HT1080 (cell line): ENCODE measurements at places on chromosomes 6 and 20. TPM values are rescaled to one million over a fixed set of nuclear protein-coding genes. Genes with fewer than 3 reads are reported as not detected.

Gene FOXF2
- 6.8 and 10.0 TPM in 2 replicates for total RNA-seq

Gene XKR7
- total RNA-seq: not detected in 2 replicates

Gene KCNQ5
- 6.9 and 11.3 TPM in 2 replicates for total RNA-seq

Gene FAM83C
- not detected in 2 replicates for total RNA-seq

Gene PAK5
- total RNA-seq: not detected in 2 replicates

Gene NMBR
- total RNA-seq: not detected in 2 replicates

Gene GNMT
- total RNA-seq: not detected in 2 replicates

Gene DEF6
- 8.9 and 9.1 TPM in 2 replicates for total RNA-seq

Gene OGFR
- 86.7 and 95.5 TPM in 2 replicates for total RNA-seq

Gene PRL
- total RNA-seq: not detected in 2 replicates

Gene NHLRC1
- total RNA-seq: 0.31 TPM in 1 of 2 replicates, not detected in the other

Gene HTR1E
- total RNA-seq: not detected in 2 replicates

Gene TOX2
- total RNA-seq: 3.5 and 8.3 TPM in 2 replicates

Gene GINS1
- total RNA-seq: 27.9 and 36.1 TPM in 2 replicates

Gene TINAG
- not detected in 2 replicates for total RNA-seq

Gene HLA-DQB2
- total RNA-seq: not detected in 2 replicates

Gene LINC00237
- not detected in 2 replicates for total RNA-seq

Gene APMAP
- total RNA-seq: 173 and 180 TPM in 2 replicates

Gene DUSP15
- 0.30 TPM in 1 of 2 replicates, not detected in the other for total RNA-seq

Gene RIPPLY2
- not detected in 2 replicates for total RNA-seq

Gene TNF
- total RNA-seq: not detected in 2 replicates
